CD4-positive, CD25-positive, alpha-beta regulatory T cell (primary cell): ENCODE measurements at places on chromosomes 11 and 22.

- no peak for DNase-seq
- H3K27me3 ChIP-seq = no peaks in the 10 kb centered on the region
- no peak overlapping the region for H3K27ac ChIP-seq
- H3K4me3 ChIP-seq = no peak overlapping the region
These were observed 31.7 kb downstream of the PARVB start for GRCh38 chr22:44055805-44056204.

GRCh38 chr11:24064309-24064903 is 432.4 kb upstream of the LUZP2 start:
- DNase-seq = no peak
- no peak overlapping the region for H3K27ac ChIP-seq
- H3K4me3 ChIP-seq = no peak overlapping the region
- no peaks in the 10 kb centered on the region for H3K27me3 ChIP-seq
- no peaks in the 10 kb centered on the region for H3K36me3 ChIP-seq
- no peaks in the 10 kb centered on the region for H3K4me1 ChIP-seq

DNA sequence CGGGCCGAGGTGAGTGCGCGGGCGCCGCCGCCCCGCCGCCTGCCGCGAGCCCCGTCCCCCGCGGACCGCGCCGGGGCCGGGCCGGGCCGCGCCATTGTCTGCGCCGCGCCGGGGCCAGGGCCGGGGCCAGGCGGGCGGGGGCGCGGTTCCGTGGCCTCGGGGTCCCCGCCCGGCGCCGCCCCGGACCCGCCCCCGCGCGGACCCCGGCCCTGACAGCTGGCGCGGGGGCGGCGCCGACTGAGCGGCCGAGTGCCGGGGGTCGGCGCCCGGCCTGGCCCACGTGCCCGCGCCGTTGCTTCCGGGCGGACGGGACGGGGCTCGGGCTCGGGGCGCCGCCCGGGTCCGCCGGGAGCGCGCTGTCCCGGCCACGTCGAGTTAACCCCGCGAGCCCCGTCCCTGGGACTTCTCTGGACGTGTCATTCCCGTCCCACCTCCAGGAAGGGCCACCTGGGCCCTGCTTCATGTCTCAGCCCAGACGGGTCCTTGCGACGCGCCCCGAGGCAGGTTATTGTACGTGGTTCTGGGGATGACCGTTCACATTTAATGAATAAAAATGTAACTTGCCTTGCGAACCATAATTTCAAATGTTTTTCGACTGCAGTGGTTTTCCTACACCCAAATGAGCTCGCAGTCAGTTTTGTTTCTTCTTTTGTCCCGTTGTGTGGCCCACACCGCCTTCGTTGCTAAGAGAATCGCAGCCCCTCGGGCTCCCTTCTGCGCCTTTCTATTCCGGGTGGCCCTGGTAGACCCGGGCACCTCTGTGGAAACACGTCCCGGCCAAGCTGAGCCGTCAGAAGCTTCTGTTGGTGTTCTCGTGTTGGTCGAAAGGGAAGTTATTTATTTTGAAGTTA is 562 bp downstream of the ZBED4 start:
- no peaks in the 10 kb centered on the region for H3K27me3 ChIP-seq
- DNase-seq = no peak
- H3K4me3 ChIP-seq = peak overlapping the region; percentile 84
- H3K4me1 ChIP-seq = peaks cover 57% of the 10 kb centered on the region
- no peaks in the 10 kb centered on the region for H3K36me3 ChIP-seq

DNA sequence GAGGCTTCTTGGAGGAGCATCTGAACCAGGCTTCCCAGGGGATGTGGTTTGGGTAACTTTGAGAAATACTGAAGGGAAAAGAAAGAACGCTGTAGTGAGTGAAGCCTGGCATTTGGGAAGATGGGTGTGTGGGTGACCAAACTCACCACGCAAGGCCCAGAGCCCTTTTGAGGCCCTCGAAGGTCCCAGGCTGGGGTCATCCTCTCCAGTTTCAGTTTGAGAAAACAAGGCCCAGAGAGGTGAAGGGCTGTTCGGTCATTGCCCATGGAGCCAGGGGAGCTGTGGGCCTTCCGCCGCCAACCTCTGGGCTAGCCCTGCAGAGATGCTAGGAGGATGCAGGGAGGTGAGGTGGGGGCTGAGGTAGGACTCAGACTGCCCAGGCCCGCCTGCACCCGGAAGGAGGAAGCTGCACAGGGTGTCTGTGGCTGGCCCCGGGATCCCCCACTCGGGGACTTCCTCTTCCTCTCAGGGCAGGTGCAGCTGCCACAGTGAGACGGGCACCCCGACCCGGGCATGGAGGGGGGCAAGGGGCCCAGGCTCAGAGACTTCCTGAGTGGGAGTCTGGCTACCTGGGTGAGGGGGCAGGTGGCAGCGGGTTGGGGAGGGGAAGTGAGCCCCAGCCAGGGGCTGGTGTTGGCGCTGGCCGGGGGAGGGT is at the start of gene CCDC88B:
CCDC88B (plus strand) TSS at position 451 of the 655 bp plus-strand sequence; CDS start at position 514, 63 bp downstream.
- H3K27ac ChIP-seq = peak within 1 kb of the TSS; percentile 92
- H3K36me3 ChIP-seq = peaks cover 15% of the 10 kb centered on the region
- peak; percentile 89 for DNase-seq
- H3K4me3 ChIP-seq = peak within 1 kb of the TSS; percentile 68

- no peak for DNase-seq
- no peaks in the 10 kb centered on the region for H3K4me1 ChIP-seq
- no peaks in the 10 kb centered on the region for H3K36me3 ChIP-seq
- H3K27ac ChIP-seq = no peak overlapping the region
- no peak overlapping the region for H3K4me3 ChIP-seq
- H3K27me3 ChIP-seq = peaks cover 7% of the 10 kb centered on the region
These were observed 15.1 kb upstream of the MRGPRX2 start for GRCh38 chr11:19075636-19076035.

GRCh38 chr22:29308148-29308790 is 1.8 kb downstream of the GAS2L1 start:
- no peak overlapping the region for H3K27ac ChIP-seq
- H3K4me1 ChIP-seq = peaks cover 21% of the 10 kb centered on the region
- H3K4me3 ChIP-seq = no peak overlapping the region
- no peaks in the 10 kb centered on the region for H3K36me3 ChIP-seq
- H3K27me3 ChIP-seq = peaks cover 2% of the 10 kb centered on the region
- DNase-seq = no peak

GRCh38 chr11:41784513-41785335 is 325.3 kb upstream of the LRRC4C start:
- no peak overlapping the region for H3K4me3 ChIP-seq
- no peak overlapping the region for H3K27ac ChIP-seq
- no peaks in the 10 kb centered on the region for H3K36me3 ChIP-seq
- H3K27me3 ChIP-seq = no peaks in the 10 kb centered on the region
- no peak for DNase-seq

GRCh38 chr22:27989758-27990450 is 70.8 kb upstream of the PITPNB start:
- H3K36me3 ChIP-seq = no peaks in the 10 kb centered on the region
- H3K4me3 ChIP-seq = no peak overlapping the region
- no peak for DNase-seq
- H3K4me1 ChIP-seq = no peaks in the 10 kb centered on the region
- H3K27me3 ChIP-seq = no peaks in the 10 kb centered on the region

GRCh38 chr11:47071791-47072261 is 104.9 kb downstream of the ARFGAP2 start:
- H3K4me1 ChIP-seq = no peaks in the 10 kb centered on the region
- no peaks in the 10 kb centered on the region for H3K36me3 ChIP-seq
- DNase-seq = no peak
- no peak overlapping the region for H3K27ac ChIP-seq

DNA sequence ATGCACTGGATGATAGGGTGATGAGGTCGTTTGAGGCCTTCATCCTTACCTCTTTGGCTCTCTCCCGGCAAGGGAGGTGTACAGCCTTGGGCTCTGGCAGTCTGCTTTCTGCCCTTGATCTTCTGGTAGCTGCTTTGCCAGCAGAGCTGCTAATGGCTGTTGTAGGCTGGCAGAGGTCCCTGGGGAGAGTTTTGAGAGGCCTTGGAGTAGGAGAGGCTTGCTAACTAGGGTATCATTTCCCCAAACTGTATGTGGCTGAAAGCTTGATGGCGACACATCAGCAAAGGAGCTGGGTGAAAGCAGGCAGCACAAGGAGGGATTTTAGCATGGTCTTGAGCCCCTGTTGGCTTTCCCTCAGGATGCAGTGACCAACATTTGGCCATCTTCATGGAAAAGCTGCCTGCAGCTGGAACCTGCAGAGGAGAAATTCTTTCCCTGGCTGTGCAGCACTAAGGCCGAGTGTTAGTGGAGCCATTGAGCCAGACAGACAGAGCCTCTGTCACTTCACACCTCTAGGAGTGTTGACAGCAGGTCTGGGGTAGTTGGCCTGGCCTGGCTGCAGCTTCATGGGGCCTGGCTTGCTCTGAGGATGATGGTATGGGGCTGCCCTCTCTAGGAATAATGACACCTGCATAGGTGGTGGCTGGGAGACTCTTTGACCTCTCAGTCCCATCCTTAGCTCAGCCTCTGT is 3.5 kb upstream of the AMPD3 start:
- H3K27me3 ChIP-seq = no peaks in the 10 kb centered on the region
- no peak for DNase-seq
- peak overlapping the region; percentile 76 for H3K27ac ChIP-seq
- H3K4me3 ChIP-seq = peak overlapping the region; percentile 62

DNA sequence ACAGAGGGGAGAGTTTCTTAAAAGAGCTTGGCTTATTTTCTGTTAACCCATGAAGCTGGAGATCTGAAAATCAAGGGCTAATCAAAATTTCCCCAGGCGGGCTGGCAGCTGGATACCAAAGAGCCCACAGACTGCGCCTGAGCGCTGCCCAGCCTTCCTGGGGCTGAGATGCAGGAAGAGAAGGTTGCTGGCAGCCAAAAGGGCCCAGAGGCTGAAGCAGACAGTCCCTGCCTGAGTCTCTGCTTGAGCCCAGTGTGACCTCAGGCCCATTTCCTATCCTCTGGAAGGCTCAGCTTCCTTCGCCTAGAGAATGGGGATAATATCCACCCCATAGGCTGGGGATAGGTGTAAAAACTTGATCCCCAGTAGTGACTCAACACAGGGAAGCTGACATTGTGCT is 49.1 kb downstream of the ARRB1 start:
- no peaks in the 10 kb centered on the region for H3K4me1 ChIP-seq
- DNase-seq = no peak
- H3K27me3 ChIP-seq = no peaks in the 10 kb centered on the region
- no peak overlapping the region for H3K27ac ChIP-seq
- no peaks in the 10 kb centered on the region for H3K36me3 ChIP-seq

DNA sequence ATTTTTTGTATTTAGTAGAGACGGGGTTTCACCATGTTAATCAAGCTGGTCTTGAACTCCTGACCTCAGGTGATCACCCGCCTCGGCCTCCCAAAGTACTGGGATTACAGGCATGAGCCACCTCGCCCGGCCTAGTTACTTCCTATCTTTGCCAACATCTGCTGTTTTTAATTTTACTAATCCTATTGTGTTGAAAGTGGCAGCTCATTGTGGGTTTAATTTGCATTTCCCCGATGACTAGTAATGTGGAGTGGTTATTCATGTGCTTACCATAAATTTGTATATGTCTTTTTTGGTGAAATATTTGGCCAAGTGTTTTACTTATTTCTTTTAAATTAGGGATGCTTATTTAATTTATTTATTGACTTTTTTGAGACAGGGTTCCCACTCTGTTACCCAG is 74.2 kb upstream of the SLC25A18 start:
- no peaks in the 10 kb centered on the region for H3K4me1 ChIP-seq
- H3K4me3 ChIP-seq = no peak overlapping the region
- H3K27me3 ChIP-seq = no peaks in the 10 kb centered on the region

DNA sequence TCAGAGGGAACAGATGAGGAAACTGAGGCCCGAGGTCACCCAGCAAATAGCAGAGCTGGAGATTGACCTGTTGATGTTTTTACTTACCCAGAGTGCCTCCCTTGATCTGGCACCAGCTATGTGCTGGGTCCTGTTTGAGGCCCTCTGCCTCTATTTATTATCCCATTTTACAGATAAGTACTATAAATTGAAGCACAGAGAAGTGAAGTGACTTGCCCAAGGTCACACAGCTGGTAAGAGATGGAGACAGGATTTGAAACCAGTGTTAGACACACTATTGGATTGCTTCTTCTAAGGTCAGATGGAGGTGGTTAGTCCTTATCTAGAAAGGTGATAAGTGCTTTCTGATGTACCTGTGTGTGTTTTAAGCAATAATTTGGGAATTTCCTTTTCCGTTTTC is 13.5 kb downstream of the SGSM1 start:
- H3K4me3 ChIP-seq = no peak overlapping the region
- DNase-seq = no peak
- no peaks in the 10 kb centered on the region for H3K4me1 ChIP-seq
- H3K36me3 ChIP-seq = no peaks in the 10 kb centered on the region
- H3K27ac ChIP-seq = no peak overlapping the region

- peaks cover 5% of the 10 kb centered on the region for H3K4me1 ChIP-seq
- DNase-seq = no peak
- H3K36me3 ChIP-seq = no peaks in the 10 kb centered on the region
These were observed 41.6 kb upstream of the ISX start for GRCh38 chr22:35024364-35024692.

DNA sequence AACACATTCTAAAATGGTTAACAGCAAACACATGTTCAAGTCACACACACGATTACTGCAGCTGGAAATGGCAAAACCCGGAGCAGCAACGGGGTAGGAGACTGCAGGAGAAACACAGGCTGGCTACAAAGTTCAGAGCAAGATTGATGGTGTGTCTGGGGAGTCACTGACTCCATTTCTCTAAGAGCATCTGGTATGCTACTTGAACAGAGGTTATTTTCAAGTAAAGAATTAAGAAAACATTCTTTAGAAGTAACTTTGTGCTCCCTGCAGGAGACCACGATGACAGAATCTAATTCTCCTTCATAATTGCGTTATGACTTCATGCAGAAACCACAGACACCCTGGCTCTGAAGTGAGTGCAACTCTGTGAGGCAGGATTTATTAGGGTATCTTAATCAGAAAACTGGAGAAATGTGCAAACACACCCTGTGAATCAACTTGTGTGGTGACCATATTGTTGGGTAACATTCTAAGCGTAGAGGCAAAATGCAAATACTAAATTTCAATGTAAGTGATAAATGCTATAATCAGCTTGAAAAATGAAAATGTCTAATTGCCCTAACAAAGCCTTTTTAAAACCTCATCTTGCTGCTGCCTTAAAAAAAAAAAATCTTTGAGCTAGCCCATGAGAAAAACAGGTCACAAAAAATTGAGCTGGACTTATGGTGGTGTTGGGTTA is 303.0 kb downstream of the CADM1 start:
- no peaks in the 10 kb centered on the region for H3K4me1 ChIP-seq
- H3K36me3 ChIP-seq = no peaks in the 10 kb centered on the region
- H3K27me3 ChIP-seq = peaks cover 2% of the 10 kb centered on the region
- no peak overlapping the region for H3K27ac ChIP-seq
- H3K4me3 ChIP-seq = no peak overlapping the region
- no peak for DNase-seq

GRCh38 chr11:122393209-122393860 is 262.2 kb upstream of the UBASH3B start:
- no peak for DNase-seq
- H3K27me3 ChIP-seq = no peaks in the 10 kb centered on the region
- H3K27ac ChIP-seq = no peak overlapping the region
- no peaks in the 10 kb centered on the region for H3K36me3 ChIP-seq
- H3K4me1 ChIP-seq = no peaks in the 10 kb centered on the region
